ENCODE measurements at places on chromosomes 7 and 10.
A peak's percentile ranks its signal among the peaks of the same experiment; 100 is the strongest.

DNA sequence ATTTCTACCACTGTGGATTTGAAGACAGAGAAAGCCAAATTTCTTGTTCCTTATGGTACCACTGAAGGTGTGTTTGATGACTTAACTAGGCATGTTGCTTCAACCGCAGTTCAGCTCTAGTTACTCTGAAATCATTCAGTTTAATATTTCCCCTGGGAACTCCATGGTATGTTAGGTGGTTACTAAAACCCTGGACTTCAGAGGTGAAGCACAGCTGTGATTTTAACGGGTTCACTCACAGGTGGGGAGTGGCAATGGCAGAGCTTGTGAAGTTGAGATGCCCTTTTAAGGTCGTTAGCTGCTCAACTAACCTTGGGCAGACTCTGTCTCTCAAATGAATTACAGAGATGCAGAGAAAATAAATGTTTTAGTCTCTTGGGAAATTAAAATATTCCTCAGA is 163.6 kb upstream of the PHYHIPL start:
- DNase-seq, result no peak

GRCh38 chr7:57363321-57363720 is 86.7 kb upstream of the ZNF716 start:
- peak; percentile 81 for DNase-seq

DNA sequence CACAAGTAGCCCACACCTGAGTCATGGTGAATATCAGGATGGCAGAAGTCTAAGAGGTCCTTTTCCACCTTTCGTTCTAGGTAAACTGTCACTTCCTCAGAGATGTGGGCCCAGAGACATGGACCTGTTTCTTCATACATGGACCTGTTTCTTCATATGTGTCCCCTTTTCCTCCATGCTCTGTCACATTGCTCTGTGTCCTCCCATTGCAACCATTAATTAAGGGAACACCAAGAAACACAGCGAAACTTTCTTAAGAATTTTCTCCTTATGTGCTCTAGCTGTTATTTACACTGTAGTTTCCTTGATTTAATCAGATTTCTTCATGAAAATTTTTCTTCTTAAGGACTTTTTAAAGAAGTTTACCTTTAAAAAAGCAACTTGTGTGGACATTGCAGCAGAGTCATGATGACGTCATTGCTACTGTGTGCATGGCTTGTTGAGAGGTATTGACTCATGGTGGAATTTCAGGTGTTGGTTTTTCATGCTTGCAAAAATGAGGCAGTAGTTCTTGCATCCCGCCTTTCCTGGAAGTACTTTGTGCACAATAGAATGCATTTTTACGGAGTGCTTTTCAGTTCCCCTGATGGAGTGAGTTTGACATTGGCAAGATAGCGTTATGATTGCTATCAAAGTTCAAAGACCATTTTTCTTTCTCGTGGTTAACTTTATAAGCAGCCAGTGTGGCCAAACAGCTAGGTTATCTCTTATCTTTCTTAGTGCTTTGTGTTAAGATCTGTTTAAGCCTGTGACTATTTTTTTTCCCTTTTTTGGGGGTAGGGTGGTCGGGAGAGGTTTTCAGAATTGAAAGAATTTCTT is 37.7 kb downstream of the CFAP58 start:
- DNase-seq, result no peak

GRCh38 chr7:3893151-3893788 is 592.2 kb downstream of the SDK1 start:
- DNase-seq, result no peak

DNA sequence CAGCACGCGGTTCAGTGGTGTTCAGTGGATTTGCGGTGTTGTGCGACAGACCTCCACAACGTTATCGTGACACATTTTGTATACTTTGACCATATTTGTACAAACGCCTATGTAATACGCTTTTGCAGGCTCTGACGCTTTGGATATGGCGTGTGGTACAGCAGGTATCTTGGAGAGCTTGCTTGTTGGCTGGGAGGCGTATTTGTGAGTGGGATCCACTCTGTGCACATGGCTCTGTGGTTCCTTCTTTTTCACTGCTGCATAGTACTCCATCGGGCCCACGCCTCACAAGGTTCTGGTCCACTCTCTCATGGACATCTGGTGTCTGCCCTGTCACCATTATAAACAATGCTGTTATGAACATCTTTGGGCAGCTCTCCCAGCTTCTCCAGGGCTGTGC is 53.2 kb downstream of the ELFN1 start:
- DNase-seq, result no peak

DNA sequence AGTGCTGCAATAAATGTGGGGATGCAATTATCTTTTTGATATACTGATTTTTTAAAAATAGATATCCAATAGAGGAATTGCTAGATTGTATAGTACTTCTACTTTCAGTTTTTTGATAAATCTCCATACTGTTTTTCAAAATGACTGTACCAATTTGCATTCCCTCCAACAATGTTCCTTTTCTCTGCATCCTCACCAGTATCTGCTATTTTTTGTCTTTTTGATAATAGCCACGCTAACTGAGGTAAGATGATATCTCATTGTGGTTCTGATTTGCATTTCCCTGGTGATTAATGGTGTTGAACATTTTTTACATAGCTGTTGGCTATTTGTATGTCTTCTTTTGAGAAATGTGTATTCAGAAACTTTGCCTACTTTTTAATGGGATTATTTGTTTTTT is 217.7 kb upstream of the MTPN start:
- no peak for DNase-seq

DNA sequence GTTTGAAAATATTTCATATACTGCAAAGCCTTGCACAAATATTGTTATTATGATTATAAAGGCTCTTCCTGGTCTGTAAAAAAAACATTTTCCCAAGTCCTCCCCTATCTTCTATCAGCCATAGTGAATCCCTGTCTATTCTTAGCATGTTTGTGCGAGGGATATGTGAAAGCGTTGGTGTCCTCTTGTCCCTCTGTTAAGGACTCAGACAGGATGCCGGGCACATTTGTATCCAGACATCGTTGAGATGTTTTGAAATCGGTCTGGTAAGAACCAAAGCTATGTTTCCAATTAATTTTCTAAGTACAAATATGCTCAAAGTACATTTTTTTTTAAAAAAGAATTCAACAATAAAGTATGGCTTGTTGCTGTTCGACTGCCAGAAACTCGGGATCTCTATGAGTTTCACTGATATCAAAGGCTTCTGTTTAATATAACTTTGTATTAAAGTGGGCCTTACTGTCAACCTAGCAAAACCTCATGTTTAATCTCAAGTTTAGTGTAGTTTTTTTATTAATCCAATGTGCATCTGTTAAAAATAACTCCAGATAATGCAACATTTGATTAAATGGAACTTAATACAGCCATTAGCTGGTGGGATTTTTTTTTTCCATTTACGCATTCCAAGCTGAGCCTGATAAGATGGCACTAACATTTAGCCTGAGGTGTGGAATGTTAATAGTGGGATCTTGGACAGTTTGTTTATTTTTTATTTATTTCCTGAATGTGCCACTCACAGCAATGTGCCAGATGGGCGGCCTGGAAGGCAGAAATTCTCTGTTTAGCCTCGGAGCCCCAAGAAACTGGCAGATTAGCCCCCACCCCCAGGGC is 754.3 kb downstream of the LRMDA start:
- no peak for DNase-seq

GRCh38 chr7:842431-843031 is 10.3 kb downstream of the SUN1 start:
- no peak for DNase-seq

DNA sequence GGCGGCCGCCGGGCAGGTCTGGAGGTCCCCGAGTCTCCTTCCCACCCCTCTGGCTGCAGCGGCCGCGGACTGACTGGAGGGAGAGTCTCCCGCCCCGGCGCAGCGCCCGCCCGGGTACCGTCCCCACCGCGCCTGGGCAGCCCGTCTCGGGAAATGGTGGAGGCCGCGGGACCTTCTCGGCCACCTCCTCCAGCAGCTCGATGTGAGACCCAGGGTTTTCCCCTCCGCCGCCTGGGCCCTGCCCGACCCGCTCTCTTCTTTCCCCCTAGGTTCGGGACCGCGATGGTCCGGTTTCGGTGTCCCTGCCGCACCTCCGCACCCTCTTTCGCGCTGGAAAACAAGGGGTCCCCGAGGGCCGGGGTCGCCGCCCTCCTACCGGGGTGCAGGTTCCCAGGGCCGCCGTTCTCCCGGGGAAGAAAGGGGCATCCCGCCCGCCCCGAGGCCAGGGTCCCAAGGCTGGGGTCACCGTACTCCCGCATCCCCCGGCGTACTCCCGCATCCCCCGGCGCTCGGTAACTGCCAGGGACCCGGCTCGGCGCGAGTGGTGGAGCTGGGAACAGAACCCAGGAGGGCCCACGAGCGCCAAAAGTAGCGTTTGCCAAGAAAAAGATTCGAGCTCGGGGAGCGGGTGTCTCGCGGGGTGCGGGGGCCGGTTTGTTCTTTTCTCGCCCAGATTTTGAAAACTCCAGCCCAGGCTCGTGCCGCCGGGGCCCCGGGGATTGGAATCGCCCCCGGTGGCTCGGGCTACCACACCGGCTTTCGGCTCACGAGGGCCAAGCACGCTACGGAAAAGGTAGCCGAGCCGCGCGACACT is 3.4 kb downstream of the TNRC18 start:
- peak; percentile 53 for DNase-seq

- no peak for DNase-seq
These were observed 348.2 kb upstream of the GRM3 start for GRCh38 chr7:86295526-86295925.

DNA sequence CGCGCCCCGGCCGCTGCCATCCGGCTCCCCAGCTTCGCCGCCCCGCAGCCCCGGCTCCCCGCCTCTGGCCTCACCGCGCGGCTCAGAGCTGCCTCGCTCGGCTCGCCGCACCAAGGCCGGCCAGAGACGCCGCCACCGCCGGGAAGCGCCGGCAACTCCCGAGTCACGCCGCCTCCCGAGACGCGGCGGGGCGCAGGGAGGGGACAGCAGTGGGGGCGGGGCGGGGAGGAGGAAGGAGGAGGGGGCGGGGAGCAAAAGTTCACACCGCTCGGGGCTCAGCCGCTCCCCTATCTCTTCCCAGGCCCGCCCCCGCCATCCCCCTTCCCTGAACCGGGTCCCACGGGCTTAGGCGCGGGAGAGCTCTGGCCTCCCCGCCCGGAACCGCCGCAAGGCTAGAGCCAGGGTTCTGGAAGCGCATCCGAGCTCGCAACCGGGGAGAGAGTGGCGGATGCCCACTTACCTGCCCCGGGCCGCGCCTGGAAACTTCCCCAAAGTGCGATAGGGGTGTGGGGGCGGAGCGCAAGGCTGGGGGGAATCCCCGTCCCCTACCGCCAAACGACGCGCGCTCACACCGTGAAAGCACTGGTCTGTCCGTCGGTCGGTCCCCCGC is 1.0 kb downstream of the CHST15 start:
- peak; percentile 82 for DNase-seq

DNA sequence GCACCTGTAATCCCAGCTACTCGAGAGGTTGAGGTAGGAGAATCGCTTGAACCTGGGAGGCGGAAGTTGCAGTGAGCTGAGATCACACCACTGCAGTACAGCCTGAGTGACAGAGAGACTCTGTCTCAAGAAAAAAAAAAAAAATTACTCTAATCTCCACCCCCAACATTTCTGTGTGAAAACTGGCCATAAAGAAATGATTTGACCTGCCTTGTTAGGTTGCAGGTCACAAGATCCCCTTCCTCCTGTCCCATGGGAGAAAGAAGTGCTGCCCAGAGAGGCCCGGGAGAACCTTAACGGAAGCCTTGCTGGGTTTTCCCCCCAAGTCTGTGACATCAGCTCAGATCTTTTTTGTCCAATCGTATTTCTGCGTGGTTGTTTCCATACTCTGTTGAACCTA is 8.7 kb upstream of the CALHM1 start:
- no peak for DNase-seq

DNA sequence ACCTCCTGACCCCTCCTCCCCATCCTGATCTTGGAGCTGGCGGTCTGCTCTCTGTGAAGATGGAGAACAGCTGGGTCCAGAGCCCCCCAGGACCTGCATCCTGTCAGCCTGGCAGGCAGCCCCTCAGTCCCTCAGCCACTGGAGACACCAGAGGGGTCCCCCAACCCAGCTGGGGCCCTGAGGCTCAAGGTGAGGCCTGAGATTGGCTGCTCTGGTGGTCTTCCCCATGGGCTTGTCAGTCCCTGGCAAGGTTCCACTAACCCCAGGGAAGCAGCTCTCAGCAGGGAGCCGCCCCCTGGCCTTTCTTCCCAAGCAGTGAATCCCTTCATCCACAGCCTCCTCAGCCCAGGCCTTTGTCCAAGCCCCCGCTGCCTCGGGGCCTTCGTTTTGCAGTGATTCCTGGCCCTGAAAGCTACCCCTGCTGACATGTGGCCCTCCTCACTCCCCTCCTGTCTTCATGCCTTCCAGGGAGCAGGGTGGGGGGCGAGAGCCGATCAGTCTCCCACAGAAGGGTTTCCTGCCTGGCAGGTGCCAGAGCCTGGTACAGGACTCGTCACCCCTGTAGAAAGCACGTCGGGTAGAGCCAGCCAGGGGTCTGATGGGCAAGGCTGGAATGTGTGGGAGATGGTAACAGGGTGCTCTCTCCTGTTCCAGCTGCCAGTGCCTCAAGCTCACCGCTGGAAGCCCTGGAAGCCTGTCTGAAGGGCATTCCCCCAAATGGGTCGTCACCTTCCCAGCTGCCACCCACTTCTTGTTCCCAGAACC is 48.5 kb downstream of the ZNF467 start:
- no peak for DNase-seq

- no peak for DNase-seq
These were observed 23.3 kb downstream of the PRTFDC1 start for GRCh38 chr10:24929056-24929544.

DNA sequence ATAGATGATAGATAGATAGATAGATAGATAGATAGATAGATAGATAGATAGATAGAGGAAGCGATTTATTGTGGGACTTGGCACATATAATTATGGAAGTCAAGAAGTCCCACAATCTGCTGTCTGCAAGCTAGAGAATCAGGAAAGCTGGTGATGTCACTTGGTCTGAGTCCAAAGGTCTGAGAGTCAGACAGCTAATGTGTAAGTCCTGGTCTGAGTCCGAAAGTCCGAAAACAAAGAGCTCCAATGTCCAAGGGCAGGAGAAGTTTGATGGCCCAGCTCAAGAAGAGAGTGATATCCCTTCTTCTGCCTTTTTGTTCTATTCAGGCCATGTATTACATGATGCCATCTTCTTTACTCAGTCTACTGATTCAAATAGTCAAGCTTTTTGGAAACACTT is 53.8 kb upstream of the TCF7L2 start:
- DNase-seq, result no peak

DNA sequence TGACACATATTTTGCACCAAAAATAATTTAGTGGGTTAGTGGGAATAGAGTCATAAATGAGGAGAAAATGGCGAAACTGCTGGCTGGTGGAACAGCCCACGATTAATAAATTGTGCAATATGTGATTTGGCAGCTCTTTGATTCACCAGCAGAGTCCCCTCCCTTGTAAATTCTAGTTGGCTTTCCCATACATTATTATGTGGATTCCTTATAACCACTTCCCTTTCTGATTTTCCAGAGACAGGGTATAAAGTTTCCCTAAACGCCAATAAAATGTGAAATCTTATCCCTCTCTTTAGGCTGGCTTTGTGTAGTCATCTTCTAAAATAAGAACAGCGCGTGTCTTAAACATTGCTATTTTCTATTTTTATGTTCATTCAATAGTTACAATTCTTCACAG is 149.4 kb upstream of the FERD3L start:
- no peak for DNase-seq

DNA sequence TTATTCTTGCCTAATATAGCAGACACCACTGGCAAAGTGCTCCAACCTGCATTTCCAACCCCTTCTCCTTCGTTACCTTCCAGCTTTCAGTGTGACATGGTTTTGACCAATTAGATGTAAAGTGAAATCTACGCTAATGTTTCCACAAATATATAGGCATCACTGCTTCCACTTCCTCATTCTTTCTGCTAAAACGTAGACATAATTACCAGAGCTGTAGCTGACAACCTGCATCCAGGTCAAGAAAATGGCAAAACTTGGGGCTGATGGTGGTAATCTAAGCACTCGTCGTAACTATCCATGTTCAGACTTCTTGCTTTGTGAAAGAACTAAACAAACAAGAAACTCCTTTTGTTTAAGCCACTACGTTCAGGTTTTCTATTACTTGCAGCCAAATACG is 41.8 kb upstream of the COL1A2 start:
- no peak for DNase-seq

All from RPMI8226 (cell line).